ENCODE measurements at places on chromosomes 7 and 10.

- no peak for DNase-seq
Observed at GRCh38 chr7:131219312-131220041, 108.2 kb upstream of the MKLN1 start.

DNA sequence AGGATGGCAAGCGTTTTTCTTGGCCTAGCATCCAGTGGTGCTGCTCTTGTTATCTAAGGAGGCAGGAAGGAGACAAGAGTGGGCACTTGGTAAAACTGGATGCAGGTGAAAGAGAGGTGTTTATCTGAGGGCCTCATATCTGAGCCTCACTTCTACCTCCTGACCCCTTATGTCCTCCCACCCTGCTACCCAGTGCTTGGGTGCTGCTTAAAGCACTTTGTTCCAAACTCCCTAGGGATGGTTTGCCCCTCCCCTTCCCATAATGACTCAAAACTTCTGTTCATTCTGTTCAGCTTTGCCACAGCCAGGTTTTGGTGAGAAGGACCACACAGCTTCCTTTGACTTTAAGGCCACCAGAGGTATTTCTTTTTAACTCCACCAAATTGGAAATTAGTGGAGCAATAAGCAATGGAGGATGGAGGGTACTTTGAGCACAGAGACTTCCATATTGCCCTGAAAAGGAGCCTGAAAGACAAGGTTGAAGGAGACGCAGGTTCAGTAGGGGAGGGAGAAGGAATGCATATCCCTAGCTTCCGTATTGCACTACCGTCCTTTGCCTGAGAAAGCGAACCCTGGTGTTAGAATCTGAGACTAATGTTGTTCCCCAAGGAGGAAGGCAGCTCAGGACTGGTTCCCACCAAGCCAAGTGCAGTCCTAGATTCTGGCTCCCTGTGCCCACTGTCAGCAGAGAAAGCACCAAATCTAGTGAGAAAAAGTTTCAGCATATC, 30.1 kb downstream of the ENTPD1 start:
- DNase-seq: no peak

DNA sequence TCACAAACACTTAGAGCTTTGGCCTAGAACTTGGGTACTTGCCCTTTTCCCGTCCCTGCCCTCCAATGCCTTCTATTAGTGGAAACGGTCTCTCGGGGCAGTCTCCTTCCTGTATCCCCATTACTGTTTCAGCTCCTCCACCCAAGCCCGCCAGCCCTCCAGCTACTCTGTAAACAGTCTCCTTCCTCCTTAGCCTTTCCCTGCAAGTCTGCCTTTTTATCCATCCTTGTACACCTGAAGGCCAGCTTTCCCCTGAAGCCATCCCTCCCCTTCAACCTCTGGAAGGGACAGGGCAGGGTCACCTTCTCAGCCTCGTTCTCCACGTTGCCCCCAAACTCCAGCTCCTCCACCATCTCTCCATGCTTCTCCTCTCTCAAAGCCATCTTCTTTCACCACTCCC, 108.1 kb upstream of the ZNF746 start:
- DNase-seq: no peak

- DNase-seq: no peak
Observed at GRCh38 chr7:38306914-38307313, 33.5 kb upstream of the TARP start.

DNA sequence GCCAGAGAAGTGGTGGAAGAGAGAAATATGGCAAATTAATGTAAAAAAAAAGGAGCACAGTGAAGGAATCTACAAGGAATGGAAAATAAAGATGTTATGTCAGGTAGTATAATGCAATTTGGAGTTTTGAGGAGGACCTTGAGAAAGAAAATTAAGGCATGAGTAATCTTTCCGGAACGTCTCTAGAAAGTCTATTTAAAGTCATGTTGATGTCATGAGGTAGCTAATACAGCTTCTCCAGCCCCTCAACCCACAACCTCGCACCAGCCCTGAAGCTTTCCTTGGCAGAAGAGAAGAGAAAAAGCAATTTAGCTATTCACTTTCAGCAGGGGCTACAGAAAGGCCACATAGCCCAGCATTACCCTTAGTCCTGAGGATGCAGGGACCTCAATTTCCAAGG, 22.5 kb downstream of the TRDMT1 start:
- DNase-seq: no peak

DNA sequence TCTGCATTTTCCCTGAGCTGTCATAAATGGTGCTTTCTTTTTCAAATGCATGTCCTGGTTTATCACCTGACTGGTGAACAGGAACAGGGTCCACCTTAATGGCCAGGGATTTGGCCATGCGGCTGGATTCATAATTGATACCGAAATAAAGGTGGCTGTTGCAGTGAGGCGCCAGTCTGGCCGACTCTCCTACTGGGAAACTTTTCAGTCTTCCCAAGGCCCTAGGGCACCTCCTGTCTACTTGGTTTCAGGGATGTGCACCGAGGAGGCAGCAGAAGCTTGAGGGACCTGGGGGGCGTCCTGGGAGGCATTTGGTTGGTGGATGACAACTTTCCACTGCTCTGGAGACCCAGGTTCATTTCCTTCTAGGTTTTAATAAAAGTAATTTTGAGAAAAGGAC, 46.4 kb upstream of the FIGNL1 start:
- DNase-seq: no peak

DNA sequence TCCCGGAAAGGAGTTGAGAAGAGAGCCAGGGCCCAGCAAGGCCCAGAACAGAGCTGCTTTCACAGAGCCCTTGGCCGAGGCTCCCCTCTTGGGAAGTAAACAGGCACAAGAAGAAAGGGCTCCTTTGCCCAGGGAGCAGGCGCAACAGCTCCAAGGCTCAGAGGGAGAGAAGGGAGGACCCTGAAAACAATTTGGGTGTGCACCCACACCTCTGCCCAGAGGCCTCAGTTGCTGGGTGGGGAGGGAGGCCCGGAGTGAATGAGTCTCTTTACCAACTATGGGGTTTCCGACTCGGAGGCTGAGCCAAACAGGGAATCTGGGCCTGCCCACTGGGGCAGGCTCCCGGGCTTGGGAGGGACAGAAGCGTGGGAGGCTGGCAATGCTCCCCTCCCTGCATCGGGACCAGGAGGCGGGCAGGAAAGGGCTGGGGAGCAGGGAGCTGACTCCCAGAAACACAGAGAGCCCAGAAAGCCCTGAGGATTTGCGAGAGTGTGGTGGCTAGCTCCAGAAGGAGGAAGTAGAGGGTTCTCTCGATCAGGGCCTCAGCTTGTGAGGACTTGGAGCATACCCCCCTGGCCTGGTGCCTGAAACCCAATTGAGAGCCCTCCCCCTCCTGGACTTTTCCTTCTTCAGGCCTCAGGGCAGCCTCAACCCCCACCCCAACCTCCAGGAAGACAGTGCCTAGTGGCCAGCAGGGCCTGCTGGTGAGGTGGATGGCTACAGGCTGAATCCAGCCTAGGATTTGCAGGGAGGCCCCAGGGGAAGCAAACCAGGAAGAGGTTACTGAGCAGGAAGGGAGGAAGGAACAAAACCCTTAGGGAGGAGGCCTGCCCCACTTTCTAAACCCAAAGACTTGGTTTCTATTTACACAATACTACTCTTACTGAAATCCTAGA, 6.2 kb downstream of the C10orf105 start:
- DNase-seq: no peak

GRCh38 chr7:16668049-16668858, 22.3 kb downstream of the BZW2 start:
- DNase-seq: no peak

DNA sequence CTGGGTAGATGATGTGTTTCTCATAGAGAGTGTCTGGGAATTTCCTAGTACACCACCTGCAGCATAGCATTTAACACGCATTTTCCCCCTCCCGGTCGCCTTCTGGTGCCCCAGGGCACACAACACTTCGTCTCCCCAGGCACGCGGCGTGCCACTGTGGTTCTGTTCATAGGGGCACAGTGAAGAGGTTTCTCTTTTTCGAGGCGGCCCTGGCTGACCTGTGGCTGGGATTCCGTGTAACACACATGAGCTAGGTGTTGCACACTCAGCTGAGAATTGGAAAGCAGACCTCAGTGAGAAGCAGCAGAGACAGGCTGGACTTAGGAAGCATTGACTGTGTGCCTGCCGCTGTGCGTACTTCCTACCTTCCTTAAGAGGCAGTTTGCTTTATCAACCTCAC, 214.3 kb upstream of the SHH start:
- DNase-seq: no peak

DNA sequence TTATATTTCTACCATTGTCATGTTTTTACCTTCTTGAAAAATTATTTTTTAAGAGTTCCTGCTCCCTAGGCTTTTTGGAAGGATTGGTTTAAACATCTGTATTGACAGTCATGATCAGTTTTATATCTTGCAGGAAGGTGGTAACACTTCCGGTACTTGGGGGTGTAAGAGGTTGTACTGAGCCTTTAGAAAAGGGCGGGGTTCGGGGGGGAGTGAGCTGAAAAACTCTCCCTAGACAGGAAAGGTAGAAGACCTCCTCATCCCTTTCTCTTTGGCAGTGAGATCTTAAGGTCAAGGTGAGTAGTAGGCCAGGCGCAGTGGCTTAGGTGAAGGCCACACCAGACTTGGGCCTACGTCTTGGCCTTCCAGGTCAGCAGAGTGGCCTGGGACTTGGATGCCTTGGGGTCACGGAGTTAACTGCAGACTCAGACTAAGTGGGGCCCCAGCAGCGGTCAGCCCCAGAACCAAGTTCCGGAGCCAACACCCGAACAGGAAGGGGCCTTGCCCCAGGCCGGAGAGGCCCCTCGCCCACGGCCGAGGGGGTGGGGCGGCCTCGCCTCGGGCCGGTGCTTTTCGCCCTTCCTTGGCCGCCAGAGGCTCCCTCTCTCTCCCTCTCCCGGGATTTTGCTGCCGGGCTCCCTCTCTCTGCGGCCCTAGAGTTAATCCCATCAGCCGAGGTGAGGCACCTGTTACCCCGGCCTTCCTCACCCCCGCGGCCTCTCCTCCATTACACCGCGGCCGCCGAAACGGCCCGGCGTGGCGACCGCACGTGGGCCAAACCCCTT, at the start of gene PPP1R9A:
TSS of gene PPP1R9A (plus strand) at position 569 of the 785 bp plus-strand sequence. CDS start 2,520 bp downstream, outside the sequence.
- no peak for DNase-seq

DNA sequence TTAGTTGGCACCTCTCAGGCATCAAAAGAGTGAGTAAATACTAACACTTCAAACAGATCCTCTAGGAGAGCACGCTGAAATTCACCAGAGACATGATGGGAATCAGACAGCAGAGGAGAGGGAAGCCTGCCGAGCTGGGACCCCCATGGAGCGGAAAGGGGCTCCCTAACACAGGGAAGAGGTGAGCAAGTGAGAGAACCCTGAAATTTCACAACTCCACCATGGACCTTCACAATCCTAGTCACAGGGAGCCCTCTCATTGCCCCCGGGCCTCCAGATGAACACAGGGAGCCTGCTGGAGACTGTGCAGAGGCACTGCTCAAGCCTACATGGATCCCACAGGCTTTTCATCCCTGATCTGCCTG, 59.2 kb upstream of the ANTXRL start:
- DNase-seq: no peak

DNA sequence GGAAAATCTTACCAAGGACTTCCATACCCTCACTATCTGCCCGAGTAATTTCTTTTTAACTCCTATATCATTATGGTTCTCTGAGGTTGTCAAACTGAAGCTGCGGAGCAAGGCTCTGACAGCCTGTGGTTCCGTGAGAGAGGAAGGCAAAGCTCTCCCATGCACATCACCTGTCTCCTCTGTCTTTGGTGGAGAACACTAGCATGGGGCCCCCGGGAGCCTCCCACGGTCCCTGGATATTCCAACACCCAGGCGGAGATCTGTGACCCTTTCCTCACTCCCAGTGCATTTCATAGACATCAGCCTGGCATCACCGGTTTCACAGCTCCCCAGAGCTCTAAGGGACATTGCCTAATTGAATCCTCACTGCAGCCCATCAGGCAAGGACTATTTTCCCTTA, 10.4 kb downstream of the RBP4 start:
- DNase-seq: no peak

GRCh38 chr7:100583132-100584053, 2.5 kb downstream of the LRCH4 start:
- DNase-seq: peak; percentile 42

DNA sequence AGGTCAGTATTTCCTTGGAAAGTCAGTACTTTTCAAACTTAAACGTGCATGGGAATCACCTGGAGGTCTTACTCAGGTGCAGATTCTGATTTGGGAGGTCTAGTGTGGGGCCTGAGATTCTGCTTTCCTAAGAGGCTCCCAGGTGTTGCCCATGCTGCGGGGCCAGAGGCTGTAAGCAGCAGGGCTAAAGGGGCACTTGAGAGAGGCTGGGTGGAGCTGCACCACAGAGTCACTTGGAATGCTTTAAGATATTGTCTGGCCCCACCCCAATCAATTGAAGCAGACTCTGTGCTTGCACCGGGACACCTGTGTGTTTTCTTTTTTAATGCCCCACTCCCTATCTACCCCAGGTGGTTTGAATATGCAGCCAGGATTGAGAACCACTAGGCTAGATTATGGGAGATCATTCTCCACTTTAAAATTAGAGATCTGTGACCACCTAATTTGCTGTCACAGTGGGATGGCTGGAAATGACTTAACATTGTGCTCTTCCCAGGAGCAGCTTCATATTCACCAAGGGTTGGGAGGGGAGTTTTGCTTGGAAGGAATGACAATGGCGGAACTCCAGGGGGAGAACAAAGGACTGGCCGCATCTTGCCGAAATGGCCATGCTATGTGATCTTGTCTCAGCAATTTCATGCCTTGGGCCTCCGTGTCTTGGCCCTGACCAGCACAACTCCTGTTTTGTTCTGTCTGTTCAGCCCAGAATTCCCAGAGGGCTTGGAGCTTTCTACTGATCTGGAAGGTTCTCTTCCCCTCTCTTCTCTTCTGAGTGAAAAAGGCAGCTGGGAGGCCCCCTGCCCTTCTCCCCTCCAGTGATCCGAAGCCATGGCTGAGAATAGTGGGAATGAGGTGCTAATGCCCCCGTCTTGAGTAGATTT, 80.2 kb downstream of the FAM241B start:
- DNase-seq: no peak

DNA sequence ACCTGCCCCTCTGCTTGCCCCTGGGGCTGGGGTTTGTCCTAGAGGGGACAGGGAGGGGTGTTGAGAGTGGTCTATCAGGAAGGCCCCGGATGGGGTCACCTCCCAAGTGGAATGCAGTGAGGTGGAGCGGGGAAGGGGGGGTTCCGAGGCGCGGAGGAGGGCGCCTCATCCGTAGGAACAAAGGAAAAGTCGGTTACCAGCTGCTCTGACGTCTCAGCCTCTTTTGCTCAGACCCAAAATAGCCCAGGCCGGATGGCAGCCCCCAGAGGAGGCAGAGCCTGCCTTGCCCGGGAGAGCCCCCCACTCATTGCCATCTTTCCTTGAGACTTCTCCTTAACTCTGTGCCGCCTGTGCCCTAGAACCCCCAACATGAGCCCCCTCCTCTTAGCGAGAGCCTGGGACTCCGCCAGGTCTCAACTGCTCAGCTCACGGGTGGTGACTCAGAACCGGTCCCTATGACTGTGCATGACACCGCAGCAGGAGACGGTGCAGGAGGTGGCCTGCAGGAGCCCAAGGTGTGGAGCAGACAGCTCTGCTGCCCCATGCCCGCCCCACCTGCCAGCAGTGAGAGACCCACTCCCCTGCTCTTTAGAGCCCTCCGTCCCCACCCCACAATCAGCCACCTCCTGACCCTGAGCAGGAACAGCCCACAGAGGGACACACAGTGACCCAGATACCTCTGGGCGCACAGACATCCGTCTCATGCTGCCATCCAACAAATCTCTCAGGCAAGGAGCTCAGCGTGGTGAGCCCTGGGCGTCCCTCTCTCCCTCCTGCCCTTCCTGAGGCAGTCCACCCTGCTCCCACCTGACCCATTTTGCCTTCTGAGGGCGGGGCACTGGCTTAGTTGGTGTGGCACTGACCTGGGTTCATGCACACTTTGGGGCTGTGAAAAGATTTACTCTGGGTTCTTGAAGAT, 13.1 kb downstream of the STX1A start:
- no peak for DNase-seq

GRCh38 chr7:27164367-27165088, 809 bp downstream of the HOXA9 start:
- no peak for DNase-seq

- no peak for DNase-seq
Observed at GRCh38 chr7:94971051-94971867, 63.9 kb downstream of the PPP1R9A start.

Data from esophagus squamous epithelium (tissue), 5 donors.